ENCODE measurements at places on chromosomes 16 and 17.

GRCh38 chr17:8736362-8736761 lies 8.3 kb downstream of the CCDC42 start:
- no peak for DNase-seq

- DNase-seq: no peak
Observed at GRCh38 chr16:35746281-35746962, 2287.0 kb downstream of the TP53TG3F start.

DNA sequence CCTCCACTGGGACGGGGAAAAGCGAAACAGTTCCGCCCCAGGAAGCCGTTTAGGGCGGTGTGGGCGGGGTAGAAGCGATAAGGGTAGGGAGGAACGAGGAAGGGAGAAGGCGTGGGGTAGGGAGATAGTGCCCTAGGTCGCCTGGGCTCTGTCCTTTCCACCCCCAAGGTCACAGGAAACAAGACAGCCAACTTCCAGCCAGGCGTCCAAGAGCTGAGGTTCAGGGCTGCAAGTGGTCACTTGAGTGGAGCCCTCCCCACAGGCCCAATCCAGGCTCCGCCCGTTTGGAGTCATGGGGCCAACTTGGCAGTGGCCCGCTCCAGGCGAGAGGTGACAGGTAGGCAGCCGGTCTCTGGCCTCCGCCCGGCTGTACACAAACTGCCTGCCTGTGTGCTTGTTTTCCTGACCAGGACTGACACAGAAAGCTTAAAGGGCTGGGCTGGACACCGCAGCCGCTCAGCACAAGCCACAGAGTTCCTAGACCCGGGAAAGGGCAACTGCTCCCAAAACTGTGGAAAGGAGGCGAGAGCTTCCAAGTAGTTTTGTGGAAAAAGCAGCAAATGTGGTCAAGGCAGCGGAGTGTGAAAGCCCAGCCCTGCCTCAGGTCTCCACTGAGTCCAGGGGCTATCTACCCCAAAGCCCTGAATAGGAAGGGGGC lies at the start of gene RILP:
TSS of gene RILP (minus strand) at position 23 of the 658 bp plus-strand sequence. CDS start 62 bp downstream, outside the sequence.
- DNase-seq: peak; percentile 97

DNA sequence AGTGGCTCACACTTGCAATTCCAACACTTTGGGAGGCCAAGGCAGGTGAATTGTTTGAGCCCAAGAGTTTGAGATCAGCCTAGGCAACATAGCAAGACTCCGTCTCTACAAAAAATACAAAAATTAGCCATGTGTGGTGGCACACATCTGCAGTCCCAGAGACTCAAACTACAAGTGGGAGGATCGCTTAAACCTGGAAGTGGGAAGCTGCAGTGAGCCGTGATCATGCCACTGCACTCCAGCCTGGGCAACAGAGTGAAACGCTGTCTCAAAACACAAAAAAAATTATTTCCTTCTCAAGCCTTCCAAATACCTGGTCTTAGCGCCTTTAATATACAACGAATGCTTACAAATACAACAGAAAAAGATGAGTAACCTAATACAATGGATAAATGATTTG lies 19.7 kb upstream of the CBX2 start:
- DNase-seq: no peak

DNA sequence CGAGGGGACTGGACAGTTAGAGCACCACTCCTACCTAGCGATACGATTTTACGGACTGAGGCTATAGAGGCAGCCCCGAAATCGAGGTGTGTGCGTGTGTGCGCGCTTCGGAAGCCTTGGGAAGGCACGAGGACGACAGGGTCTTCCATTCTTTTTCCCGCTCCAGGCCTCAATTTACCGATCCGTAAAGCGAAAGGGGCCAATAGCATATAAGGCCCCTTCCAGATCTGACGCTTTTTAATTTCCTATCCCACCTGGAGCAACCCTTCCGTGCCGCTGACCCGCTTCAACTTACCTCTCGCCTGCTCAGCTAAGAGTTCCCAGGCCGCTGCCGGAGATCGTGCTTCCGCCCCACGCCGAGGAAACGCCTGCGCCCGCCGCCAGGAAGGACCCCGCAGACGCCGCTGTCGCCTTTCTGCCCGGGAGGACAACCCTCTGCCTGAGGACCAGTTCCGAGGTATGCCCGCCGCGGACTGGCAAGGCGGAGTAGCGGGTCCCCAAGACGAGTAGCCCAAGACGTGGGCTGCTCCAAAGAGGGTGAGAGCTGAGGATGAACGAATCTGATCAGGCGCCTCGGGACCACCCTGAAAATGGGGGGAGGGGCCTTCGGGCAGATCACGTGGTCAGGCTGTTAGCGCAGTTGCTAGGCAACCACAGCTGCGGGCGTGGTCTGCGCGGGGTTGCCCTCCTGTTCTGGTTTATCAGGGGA lies at the start of gene EFTUD2:
TSS of gene EFTUD2 (minus strand) at position 372 of the 709 bp plus-strand sequence. CDS start 4,924 bp downstream, outside the sequence.
- DNase-seq: peak; percentile 95
